ENCODE measurements at places on chromosomes 11 and 22.

DNA sequence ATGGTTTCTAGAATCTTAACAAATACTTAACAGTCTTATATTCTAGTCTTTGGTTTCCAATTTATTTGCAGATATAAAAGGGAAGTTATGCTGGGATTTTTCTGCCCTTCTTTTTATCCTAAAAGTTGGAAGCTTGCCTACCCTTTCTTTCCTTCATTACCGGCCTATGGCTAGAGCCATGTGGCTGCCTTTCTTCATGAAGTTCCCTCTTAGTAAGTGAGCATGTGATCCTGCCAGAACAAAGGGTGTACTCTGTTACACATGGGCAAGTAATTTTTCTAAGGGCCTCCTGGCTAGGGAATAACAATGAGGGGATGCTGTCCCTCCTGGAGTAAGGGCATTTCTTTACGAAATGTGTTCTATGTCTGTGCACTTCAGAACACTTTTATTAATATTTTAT lies 252.1 kb upstream of the PITPNB start:
- DNase-seq, result no peak

- no peak for DNase-seq
Observed at GRCh38 chr11:76512851-76513653, 68.2 kb downstream of the EMSY start.

- DNase-seq, result no peak
Observed at GRCh38 chr11:13782390-13783075, 114.1 kb downstream of the FAR1 start.

DNA sequence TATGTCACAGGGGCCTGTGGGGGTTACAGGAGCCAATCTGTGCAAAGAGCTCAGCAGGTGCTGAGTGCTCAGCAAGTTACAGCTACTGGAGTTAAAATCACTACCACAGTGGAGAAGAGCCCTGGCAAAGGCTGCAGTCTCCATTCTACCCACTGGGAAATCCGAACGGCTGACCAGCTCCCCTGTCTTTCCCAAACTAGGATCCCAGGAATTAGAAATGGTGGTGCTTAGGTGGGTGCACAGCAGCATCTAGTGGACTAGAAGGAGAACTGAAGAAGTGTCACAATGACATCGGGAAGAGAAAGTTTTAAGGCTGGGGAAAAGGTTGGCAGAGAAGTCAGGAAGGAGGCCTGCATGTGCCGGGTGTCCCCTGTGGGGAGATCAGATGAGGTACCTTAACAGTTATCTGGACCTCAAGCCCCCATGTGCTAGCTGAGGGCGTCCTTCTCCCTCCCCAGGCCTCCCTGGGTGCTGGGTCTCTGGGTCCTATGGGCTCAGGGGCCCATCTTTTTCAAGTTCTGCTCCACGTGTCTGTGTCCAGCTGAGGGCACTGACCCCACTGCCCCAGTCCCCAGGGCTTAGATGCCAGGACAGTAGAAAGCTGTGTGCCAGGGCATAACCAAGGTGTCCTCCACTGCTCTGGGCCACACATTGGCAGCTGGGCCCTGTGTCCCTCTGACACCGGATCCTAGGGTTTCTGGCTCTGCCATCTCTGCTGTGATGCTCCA lies 1.9 kb downstream of the PIWIL3 start:
- DNase-seq, result no peak

DNA sequence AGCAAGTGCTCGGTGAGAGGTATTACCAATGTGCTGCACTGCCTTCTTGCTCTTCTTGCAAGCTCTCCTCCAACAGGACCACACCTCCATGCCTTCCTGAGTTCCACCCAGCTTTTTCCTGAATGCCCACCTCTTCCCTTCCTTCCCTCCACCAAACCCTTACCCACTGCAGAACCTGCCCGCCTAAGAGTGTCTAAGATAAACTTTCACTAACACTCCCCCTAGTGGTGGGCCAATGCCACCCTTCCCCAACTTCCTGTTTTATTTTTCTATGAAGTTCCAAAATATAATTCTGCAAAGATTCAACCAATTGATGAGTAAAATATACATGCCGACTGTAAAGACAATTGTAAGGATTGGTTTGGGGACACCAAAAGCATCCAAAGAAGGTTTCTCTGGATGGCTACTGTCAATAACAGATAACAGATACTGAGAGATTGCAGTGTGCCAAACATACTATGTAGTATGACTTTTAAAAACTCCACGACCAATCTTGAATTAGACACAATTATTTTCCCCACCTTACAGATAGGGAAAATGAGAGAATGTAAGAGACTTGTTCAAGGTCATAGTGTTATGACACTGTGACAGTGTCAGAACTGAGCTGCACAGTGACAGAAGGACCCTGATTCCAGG lies 38.6 kb upstream of the BMAL1 start:
- peak; percentile 23 for DNase-seq

DNA sequence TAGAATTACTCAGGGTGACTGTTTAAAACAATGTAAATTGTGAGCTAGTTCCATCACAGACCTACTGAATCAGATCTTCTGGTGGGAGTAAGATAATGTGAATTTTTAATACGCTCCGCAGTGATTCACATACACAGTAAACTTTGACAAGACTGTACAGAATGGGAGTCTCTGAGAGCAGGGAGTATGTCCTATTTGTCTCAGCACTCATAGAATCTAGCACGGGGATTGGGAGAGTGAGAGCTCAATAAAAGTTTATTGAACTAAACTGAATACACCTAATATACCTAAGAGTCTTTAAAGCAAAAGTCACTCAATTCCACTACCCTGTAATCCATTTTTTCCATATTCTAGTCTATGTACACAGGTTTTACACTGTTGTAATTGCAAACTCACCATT lies 11.2 kb upstream of the GAB2 start:
- no peak for DNase-seq

- no peak for DNase-seq
Observed at GRCh38 chr22:49934160-49934890, 15.9 kb downstream of the CRELD2 start.

GRCh38 chr11:11464555-11464954 lies 111.5 kb upstream of the CSNK2A3 start:
- DNase-seq, result no peak

- no peak for DNase-seq
Observed at GRCh38 chr11:42407341-42407740, 904.5 kb upstream of the API5 start.

GRCh38 chr22:26579331-26579886 lies 10.5 kb downstream of the TPST2 start:
- DNase-seq, result peak; percentile 60

DNA sequence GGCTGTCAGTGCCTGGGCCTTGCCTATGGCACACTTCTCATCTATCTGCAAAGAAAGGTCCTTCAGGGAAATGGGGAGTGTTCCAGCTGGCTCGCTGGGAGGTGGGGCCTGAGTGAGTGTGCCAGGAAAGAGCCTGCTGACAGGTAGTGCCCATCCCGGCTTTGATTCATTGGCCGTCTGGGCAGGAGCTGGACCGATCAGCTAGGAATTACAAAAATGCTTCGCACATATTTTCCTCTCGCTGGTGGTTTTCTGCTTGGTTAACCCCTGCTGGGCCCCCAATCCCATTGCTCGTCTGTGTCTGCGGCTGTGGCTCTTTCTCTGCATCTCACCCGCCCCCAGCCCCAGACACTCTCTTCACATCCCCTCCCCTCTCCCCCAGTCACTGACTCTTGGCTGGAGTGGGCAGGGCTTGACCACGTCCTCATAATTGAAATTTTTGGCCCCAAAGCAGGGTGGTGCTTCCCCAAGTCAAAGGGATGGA lies 10.8 kb downstream of the LIF start:
- no peak for DNase-seq

DNA sequence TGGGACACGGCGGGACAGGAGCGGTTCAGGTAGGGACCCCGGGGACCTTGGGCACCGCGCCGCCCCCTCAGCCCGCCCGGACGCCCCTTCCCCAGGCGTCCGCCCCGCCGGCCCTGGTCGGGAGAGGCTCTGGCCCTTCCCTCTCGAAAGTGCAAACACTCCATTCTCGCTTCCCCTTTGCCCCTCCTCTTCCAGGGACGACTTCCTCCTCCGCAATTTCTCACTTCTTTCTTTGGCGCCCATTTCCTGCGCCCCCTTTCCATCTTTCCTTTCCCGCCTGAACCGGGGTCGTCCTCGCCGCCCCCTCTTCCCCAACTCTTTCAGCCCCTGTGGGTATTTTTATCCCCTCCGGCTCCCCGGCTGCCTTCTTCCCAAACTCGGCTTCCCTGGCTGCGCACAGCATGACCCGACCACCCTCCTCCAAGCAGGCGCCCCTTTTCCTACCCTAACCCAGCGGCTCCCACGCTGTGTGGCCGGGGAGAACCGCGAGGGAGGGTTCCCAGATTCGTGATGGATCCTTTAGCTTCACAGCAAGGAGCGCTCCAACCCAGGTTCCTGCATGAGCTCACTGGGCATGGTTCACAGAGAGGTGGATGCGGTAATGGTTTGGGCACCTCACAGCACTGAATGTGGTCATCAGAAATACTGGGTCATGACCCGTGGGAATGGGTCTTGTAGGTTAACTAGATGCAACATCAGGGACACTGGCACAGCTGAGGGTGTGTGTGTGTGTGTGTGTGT lies 689 bp downstream of the RAB39A start:
- no peak for DNase-seq

DNA sequence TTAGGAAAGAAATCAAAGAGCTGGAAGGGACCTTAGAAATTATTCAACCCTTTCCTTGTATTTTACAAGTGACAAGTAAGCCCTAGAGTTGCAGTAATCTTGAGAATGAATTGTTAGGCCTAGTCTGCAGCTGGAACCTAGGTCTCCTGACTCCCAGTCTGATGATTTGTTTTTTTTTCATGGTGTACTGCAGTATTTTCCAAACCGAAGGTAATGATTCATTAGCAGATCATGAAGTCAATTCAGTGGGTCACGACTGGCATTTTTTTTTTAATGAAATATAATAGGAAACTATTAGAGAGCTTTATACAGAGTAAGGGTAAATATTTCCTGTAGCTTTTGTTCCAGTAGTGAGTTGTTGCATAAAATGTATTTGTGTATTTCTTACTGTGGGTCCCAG lies 42.8 kb downstream of the EXT2 start:
- DNase-seq, result no peak

- DNase-seq, result no peak
Observed at GRCh38 chr11:39817241-39817640, 1642.2 kb downstream of the LRRC4C start.
